ENCODE measurements at places on chromosomes 6 and 20. TPM values are rescaled to one million over a fixed set of nuclear protein-coding genes. Genes with fewer than 3 reads are reported as not detected.
A peak's percentile ranks its signal among the peaks of the same experiment; 100 is the strongest.

GRCh38 chr6:106002005-106002404, 84.1 kb upstream of the PRDM1 start:
- no peak for DNase-seq

GRCh38 chr20:35021831-35022230, 66.2 kb downstream of the MYH7B start:
- no peak for DNase-seq

GRCh38 chr6:92767101-92767500, 652.3 kb downstream of the EPHA7 start:
- no peak for DNase-seq

GRCh38 chr6:1558388-1558787, 51.3 kb upstream of the FOXC1 start:
- no peak for DNase-seq

GRCh38 chr6:356828-357251, 34.7 kb upstream of the IRF4 start:
- DNase-seq = no peak

DNA sequence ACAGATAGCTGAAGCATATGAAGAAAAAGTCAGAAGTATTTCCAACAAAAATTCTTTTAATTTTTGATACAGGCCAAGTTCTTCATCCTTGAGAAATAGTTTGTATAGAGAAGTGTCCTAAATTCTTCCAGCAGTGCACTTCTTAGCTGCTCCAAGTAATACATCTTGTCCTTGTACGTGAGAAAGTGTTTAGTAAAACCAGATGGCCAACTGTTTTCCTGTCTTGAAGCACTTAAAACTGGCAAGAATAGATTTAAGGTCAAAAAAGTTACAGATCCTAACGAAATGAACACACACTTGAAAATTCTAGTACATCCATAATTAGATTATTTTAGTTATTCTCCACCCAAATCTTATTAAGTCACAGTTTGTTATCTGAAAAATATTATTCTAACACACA, 52.2 kb upstream of the HSF2 start:
- DNase-seq = no peak

The PROKR2 gene
- not detected for total RNA-seq

GRCh38 chr6:43942011-43942442, 172.0 kb downstream of the VEGFA start:
- DNase-seq = no peak

GRCh38 chr20:44769481-44769863, 23.8 kb downstream of the KCNK15 start:
- no peak for DNase-seq

The PBOV1 gene
- not detected for total RNA-seq

The PRRT1 gene
- total RNA-seq = 0.57 TPM

The TBC1D7 gene
- 28.2 TPM for total RNA-seq

DNA sequence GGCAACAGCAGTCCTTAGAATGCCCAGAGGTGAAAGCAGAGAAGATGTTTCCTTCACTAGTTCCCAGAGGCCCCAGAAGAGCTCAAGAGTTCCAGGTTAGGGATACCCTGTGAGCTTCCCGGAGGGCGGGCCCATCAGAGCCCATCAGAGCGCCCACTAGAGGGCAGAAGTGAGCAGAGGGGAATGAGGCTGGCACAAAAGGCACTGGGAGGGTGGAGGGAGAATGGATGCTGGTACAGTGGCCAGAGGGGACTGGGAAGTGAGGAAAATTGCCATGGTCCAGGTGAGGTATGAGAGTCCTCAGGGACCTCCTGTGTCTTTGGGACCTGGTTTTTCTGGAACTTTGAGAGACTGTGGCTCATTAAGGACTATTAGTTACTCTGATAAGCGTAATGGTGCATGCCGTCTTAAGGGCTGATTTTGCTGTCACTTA, 57.3 kb downstream of the LINC00237 start:
- peak; percentile 4 for DNase-seq

The COL21A1 gene
- total RNA-seq = not detected

DNA sequence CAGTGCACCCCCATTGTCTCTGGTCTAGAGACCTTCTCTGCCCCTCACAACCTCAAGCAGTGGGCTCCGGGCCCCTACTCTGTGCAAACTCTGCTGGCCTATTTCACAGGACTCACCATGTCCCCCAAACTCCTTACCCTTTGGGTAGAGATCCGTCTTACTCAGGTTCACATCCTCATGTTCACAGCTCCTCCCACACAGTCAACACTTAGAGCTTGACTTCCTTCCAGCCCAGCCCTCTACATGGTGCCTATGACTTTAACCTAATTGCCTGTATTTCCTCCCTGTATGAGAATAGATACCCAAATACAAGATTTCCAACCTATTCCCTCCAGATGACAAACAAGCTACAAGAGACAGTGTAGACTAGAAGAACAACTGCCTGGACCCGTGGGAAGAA, 528.6 kb upstream of the JARID2 start:
- no peak for DNase-seq
